ENCODE measurements at places on chromosomes 12 and 14.

- DNase-seq: peak; percentile 91
Observed at GRCh38 chr14:23302290-23303225, at the start of gene PPP1R3E. PPP1R3E (minus strand) TSS chr14:23302859; CDS start chr14:23302576, 283 bp downstream.

DNA sequence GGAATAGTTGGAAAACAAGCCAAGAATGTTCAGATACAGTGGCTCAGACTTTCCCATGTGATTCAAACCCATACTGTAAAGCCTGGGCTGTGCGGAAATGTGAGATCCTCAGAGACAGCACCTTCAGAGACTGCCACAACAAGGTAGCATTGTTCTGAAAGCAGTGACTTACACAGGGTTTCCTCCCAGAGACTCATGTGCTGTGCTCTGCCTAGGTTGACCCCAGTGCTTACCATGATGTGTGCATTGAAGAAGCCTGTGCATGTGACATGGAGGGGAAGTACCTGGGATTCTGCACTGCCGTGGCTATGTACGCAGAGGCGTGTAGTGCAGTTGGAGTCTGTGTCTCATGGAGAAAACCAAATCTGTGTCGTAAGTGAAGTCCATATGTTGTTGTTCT is 219.4 kb downstream of the LRRK2 start:
- DNase-seq: no peak

DNA sequence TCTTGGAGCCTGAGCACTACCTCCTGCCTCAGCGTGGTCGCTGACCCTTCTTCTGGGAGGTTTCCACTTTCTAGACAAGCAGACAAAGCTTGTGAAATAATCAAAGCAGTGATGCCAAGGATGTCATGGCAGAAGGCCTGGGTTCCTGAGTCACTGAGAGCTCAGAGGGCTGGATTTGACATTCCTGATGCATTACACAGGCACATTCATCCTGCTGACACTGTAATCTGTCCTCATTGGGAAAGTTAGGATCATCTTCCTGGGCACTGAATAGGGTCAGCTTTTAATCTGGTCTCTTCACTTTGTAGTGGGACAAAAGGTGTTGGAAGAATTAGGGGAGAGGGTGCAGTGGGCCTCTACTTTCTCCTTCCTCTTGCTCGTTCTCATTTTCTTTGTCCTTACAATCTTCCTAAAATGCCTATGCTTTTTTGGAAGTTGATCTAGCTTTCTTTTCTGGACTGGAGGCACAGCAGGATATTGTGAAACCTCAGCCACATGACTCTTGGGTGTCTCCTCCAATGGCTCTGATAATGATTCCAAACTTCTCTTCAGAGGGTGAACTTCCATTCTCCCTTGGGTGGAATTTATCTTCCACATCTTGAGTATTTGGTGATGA is 29.6 kb downstream of the EEA1 start:
- no peak for DNase-seq

GRCh38 chr14:73397810-73398209 is 60.5 kb downstream of the NUMB start:
- no peak for DNase-seq

- DNase-seq: no peak
Observed at GRCh38 chr12:49304161-49304560, 9.2 kb downstream of the PRPH start.

- no peak for DNase-seq
Observed at GRCh38 chr12:24806386-24806785, 142.5 kb downstream of the BCAT1 start.

DNA sequence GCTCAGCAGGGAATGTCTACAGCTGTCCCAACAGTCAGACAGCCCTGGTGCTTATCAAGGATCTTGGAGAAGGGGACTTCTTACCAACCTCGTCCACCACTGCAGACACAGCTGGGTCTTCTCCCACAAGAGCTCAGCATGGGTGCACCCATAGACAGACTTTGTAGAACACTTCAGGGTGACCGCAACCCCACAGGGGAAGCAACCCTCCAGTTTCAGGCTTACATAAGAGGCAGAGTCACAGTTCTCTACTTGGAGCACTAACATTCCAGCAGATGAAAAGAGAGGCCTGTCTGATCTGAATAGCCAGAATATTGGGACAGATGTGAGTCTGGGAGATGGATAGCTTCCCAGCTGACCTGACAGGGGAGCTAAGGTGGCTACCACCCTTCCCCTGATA is 3.5 kb upstream of the CLEC1A start:
- DNase-seq: no peak

GRCh38 chr14:78746086-78746595 is 576.0 kb downstream of the NRXN3 start:
- no peak for DNase-seq

- no peak for DNase-seq
Observed at GRCh38 chr12:53200107-53200457, 7.0 kb downstream of the ITGB7 start.

GRCh38 chr12:20483776-20484175 is 115.4 kb downstream of the PDE3A start:
- no peak for DNase-seq

DNA sequence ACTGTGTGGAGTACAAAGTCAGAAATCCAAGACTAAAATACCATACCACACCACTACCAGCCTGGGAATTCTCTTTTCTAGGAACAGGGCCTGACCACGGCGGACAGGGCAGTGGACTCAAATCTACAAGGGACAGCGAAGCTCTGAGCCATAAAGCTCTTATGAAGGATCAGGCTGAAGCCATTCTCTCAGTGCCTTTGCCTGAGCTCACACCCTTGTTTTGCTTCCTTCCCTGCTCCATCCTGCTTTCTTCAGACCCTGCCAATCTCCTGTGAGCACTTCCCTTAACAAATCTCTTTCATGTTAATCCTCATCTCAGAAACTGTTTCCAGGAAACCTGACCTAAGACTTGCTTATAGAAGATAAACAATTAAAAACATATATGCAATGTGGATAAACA is 398.5 kb downstream of the MDGA2 start:
- DNase-seq: no peak

GRCh38 chr14:90536511-90537191 is 139.8 kb downstream of the CALM1 start:
- no peak for DNase-seq

DNA sequence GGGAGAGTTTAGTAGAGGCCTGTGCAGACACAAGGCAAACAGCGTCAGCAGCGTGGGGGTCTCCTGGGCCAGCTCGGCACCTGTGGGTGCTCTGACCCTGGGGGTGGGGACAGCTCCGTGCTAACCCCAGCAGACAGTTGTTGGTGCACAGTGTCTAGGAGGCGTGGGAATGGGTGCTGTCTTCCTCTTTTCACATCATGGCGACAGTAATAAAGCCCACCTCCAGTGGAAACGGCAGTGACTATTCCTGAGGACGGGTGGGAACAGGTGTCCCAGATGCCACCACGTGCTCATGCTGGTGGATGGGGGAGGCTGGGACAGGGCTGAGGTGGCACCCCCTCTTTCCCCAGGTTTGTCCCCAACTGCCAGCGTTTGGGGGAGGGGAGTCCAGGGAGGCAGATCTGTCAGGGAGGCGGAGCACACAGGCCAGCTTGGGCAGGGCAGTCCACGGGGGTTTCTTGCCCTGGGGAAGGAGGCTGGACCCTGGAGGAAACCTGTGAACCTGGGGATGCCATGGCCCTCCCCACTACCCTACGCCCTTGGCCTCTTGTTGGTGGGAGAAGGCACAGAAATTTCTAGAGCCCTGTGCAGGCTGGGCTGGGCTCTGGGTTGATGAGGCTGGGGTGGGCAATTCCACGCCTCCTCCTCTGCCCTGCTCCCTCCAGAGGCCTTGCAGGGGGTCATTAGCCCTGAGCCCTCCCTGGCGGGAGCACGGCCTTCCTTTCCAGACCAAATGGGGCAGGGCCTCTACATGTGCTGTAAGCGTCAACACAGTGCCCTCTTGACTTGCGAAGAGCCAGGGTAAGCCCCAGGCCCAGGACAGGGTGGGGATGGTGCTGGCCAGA is 3.8 kb downstream of the ZBTB42 start:
- no peak for DNase-seq

- no peak for DNase-seq
Observed at GRCh38 chr12:54251667-54252284, 28.1 kb downstream of the CBX5 start.

- no peak for DNase-seq
Observed at GRCh38 chr12:132315951-132316350, 13.4 kb downstream of the GALNT9 start.

GRCh38 chr12:120267736-120268135 is 2.2 kb upstream of the PXN start:
- DNase-seq: no peak
